ENCODE measurements at places on chromosomes 13 and 19. TPM values are rescaled to one million over a fixed set of nuclear protein-coding genes. Genes with fewer than 3 reads are reported as not detected.

DNA sequence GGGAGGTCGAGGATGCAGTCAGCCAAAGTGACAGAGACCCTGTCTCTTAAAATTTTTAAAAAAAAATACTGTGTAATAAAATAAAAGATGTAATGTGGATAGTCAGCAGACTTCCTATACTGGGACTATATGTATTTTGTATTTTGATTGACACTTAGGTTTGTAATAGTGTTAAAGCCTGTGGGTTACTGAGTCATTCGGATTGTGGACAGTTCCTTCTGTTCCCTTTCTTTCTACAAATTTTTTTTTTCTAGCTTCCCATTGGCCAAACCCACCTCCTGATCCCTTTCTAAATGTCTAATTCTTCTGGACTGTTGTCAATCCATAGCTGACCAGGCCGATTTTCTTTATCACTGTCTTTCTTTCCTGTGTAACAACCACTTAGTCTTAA, 108.0 kb downstream of the DNAJC3 start:
- DNase-seq = no peak

GRCh38 chr13:42875475-42876269, 94.3 kb downstream of the FAM216B start:
- DNase-seq = no peak

DNA sequence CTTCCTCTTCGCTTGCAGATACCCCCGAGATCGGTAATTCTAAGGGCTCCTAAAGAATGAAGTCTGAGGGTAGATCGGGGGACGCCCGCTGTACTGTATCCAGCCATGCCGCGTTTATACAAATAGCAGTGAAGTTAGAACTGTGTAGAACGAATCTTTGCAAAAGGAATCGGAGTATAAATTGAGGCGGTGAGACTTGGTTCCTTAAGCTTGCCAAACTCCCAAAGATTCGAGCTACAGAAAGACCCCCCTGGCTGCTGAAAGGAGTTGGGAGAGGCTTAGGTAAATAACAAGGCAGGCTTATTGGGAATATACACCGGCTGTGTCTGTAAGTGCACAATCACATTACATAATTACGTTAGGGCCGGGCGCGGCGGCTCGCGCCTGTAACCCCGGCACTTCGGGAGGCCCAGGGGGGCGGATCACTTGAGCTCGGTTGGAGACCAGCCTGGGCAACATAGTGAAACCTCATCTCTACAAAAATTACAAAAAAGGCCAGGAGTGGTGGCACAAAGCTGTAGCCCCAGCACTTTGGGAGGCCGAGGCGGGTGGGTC, 12.2 kb downstream of the TMEM160 start:
- no peak for DNase-seq

PRRG2 gene
- 1.1 TPM for total RNA-seq

- no peak for DNase-seq
These were observed 527.4 kb upstream of the ATXN8OS start for GRCh38 chr13:69580255-69580654.

- no peak for DNase-seq
These were observed 59.4 kb downstream of the CCNE1 start for GRCh38 chr19:29871143-29871542.

TMEM272 gene
- total RNA-seq = 1.4 TPM

PRPF31 gene
- total RNA-seq = 39.3 TPM

- DNase-seq = no peak
These were observed 246.5 kb upstream of the ARGLU1 start for GRCh38 chr13:106814463-106814862.

MAB21L1 gene
- 0.24 TPM for total RNA-seq

- no peak for DNase-seq
These were observed 227.7 kb downstream of the B3GLCT start for GRCh38 chr13:31427151-31428100.

APOC4 gene
- total RNA-seq = not detected

DNA sequence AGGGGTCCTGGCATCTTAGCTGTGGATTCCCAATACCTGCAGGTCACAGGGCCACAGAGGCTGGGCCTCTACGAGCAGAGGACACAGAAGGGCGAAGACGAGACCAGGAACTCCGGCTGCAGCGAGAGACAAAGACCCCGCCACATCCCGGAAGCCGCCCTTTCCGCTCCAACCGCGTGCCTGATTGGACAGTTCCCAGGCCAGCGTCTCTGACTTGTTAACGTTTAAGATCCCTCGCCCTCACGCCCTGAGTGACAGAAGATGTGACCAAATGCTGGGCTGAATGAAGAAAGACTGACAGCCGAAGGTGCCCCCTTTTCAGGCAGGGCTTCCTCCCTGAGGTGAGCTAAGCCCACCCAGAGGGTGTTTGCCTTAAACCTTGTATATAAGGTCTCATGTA, at the start of gene ZNF98:
TSS of gene ZNF98 (minus strand) at position 136 of the 400 bp plus-strand sequence. CDS start at position 14, 122 bp downstream.
- peak; percentile 89 for DNase-seq

- no peak for DNase-seq
These were observed 61.7 kb downstream of the GNG7 start for GRCh38 chr19:2640563-2641331.

GRCh38 chr13:99064624-99065234, 86.9 kb upstream of the DOCK9 start:
- no peak for DNase-seq

Data from left cardiac atrium (tissue), 4 donors.